Ureter (tissue), 1 donor: ENCODE measurements at places on chromosomes 7 and 10.
A peak's percentile ranks its signal among the peaks of the same experiment; 100 is the strongest.

GRCh38 chr10:88528806-88529570 is 54.1 kb downstream of the RNLS start:
- DNase-seq = no peak

- peak; percentile 74 for DNase-seq
These were observed 52.5 kb downstream of the PRF1 start for GRCh38 chr10:70549962-70550458.

- DNase-seq = no peak
These were observed 211.6 kb upstream of the MBL2 start for GRCh38 chr10:52984169-52984568.

- DNase-seq = peak; percentile 53
These were observed 985 bp upstream of the CYTH3 start for GRCh38 chr7:6273380-6273837.

GRCh38 chr10:52215745-52216361 is 98.2 kb upstream of the DKK1 start:
- DNase-seq = peak; percentile 55

DNA sequence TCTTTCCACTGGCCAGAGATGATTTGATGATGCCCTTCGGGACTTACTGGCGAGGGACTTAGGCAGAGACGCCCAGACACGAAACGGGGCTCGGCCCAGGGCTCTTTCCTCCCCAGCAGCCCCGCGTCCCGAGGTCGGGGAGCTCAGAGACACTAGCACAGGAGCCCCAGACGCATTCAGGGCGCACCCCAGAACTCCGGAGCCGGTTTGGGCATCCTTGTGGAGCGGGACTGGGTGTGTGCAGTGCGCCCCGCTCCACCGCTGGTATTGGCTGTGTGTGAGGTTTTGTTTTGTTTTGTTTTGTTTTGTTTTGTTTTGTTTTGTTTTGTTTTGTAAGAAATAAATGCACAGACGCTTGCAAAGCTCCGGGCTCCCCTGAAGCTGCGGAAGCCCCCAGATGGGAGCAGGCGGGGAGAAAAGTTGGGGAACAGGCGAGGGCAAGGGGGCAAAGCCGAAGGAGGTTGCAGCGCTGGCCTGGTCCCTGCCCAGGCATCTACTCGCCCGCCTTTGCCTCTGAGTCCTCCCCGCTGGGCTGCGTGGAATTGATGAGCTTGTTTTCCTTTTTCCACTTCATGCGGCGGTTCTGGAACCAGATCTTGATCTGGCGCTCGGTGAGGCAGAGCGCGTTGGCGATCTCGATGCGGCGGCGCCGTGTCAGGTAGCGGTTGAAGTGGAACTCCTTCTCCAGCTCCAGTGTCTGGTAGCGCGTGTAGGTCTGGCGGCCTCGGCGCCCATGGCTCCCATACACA is 1.9 kb upstream of the HOXA5 start:
- DNase-seq = no peak
